ENCODE measurements at places on chromosomes 2 and 18.

GRCh38 chr2:144357623-144358373, 162.1 kb downstream of the ZEB2 start:
- no peak for DNase-seq

DNA sequence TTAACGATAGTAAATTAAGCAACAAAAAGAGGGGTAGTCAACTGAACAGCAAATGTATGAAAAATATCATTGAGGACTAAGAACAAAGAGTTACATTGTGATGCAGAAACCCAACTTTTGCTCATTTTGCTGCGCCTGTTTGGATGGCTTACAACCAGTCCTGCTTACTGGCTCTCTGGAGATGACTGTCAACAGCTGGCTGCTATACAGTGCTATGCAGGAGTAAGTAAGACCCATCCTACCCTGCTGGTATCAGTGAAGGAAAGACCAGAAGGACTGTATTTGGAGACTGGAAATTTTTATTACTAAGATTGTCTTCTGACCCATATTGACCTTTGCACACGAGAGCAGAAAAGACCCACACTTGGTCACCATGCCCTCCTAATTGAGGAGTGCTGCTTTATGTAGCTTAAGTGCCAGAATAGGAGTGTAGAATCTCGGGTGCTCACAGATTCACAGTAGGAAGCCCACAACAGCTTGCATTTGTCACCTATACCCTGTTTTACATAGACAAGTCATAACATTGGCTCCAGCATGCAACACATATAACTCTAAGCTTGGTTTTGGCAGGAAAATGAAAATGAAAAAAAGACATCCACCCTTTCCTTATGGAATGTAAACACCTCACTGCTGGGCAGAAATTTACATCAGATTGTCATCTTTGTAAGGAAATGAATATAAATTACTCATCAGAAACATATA, 1915.0 kb upstream of the CELF4 start:
- DNase-seq = no peak

DNA sequence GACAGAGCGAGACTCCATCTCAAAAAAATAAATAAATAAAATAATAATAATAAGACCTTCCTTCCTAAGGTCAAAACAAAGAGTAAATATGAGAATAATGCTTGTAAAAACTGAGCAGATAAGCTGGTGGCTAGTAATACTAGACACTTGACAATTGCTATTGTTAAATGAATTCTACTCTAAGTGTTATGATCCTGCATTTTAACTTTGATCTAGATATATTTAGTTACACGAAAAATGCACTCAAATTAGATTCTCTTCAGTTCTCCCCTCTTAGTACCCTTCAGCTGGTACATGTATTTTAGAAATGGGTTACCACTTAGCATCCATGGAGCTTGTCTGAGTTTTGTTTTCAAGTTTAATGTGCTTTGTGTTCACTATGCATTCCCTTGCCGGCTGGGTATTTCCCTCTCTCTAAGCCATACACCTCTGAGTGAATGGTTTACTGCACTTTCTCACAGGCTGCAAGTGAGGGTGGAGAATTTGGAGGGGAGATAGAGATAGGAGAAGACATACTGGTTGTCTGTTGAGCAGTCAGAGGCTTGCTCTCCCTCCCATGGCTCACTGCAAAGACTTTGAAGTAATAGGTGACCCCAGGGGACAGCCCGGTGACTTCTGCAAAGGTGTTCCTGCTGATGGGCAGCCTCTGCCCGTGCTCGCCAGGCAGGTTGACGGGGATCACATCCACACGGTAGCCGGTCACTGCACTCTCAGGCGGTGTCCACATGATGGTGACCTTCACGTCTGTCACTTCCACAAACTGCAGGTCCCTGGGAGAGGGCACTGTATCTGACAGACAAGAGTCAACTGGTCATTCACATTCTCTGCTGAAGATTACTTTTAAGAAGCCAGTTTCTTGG, 29.9 kb downstream of the FN1 start:
- DNase-seq = no peak

- no peak for DNase-seq
These were observed 358 bp downstream of the USP37 start for GRCh38 chr2:218567797-218568189.

Measured in neuronal stem cell (in vitro differentiated cells).